ENCODE measurements at places on chromosomes 3 and 15.

DNA sequence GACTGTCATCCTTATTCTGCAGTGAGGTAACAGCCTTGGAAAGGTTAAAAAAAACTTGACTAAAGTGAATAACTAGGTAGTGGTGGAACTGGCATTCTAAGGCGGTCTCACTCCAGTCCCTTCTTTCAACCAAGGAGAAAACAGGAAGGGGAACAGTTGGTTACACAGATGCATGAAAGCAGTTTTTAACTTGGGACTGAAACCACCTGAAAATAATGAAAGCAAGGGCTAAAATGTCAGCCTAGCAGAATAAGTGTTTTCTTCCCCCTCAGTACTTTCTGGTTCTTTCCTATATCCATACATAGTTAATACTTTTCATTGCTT is 748 bp upstream of the AVEN start:
- DNase-seq: no peak

DNA sequence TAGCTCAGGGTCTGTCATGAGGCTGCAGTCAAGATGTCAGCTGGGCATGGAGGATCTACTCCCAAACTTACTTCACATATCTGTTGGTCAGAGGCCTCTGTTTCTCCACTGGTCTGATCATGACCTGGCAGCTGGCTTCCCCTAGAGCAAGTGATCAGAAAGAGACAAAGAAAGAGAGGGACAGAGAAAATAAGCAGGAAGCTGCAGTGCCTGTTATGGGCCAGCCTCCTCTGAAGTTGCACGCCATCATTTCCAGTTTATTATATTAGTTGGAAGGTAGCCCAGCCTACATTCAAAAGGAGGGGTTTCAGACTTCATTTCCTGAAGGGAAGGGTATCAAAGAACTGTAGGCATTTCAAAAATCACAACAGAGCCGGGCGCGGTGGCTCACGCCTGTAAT is 5.0 kb upstream of the RPP25 start:
- DNase-seq: no peak

- DNase-seq: no peak
These were observed 77.0 kb downstream of the TRANK1 start for GRCh38 chr3:36867810-36868209.

- DNase-seq: no peak
These were observed 95.7 kb downstream of the DLG1 start for GRCh38 chr3:197202694-197203093.

DNA sequence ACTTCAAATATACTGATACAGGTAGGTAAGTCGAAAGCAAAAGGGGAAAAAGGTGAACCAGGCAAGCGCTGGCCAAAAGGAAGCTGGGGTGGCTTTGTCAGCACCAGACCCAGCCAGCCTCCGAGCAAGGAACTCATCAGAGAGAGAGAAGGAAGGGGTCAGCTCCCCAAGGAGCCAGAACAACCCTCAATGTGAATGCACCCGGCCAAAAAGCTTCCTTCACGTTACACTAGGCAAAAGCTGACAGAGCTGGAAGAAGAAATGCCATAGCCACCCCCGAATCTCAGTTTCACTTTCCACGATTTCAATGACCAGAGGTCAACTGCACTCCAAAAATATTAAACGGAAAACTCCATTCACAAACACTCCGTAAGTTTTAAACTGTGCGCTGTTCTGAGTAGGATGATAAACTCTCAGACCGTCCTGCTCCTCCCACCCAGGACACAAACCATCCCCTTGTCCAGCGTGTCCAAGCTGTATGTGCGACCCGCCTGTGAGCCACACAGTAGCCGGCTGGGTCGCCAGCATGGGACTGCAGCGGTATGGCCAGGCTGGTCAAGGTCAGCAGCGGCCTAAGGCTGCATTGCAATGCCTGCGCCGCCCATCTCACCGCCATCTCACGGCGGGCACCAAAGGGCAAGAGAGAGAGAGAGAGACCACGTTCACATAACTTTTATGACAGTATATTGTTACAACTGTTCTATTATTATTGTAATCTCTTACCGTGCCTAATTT is 29.7 kb downstream of the CYFIP1 start:
- no peak for DNase-seq

GRCh38 chr15:36897834-36898233 is 202.5 kb downstream of the MEIS2 start:
- DNase-seq: no peak

All from left lobe of liver (tissue), 2 donors.